ENCODE measurements at places on chromosomes 13 and 19.

GRCh38 chr19:35742121-35742724 lies at the start of gene IGFLR1:
Gene IGFLR1, minus strand, starts transcription at chr19:35742452. Its CDS starts 1,272 bp downstream, at chr19:35741180.
- DNase-seq: no peak

GRCh38 chr19:5801796-5802619 lies 2.9 kb upstream of the NRTN start:
- no peak for DNase-seq

- DNase-seq: peak; percentile 67
Observed at GRCh38 chr13:78137404-78138142, 218.9 kb upstream of the EDNRB start.

- no peak for DNase-seq
Observed at GRCh38 chr19:3368848-3369336, 2.5 kb downstream of the NFIC start.

DNA sequence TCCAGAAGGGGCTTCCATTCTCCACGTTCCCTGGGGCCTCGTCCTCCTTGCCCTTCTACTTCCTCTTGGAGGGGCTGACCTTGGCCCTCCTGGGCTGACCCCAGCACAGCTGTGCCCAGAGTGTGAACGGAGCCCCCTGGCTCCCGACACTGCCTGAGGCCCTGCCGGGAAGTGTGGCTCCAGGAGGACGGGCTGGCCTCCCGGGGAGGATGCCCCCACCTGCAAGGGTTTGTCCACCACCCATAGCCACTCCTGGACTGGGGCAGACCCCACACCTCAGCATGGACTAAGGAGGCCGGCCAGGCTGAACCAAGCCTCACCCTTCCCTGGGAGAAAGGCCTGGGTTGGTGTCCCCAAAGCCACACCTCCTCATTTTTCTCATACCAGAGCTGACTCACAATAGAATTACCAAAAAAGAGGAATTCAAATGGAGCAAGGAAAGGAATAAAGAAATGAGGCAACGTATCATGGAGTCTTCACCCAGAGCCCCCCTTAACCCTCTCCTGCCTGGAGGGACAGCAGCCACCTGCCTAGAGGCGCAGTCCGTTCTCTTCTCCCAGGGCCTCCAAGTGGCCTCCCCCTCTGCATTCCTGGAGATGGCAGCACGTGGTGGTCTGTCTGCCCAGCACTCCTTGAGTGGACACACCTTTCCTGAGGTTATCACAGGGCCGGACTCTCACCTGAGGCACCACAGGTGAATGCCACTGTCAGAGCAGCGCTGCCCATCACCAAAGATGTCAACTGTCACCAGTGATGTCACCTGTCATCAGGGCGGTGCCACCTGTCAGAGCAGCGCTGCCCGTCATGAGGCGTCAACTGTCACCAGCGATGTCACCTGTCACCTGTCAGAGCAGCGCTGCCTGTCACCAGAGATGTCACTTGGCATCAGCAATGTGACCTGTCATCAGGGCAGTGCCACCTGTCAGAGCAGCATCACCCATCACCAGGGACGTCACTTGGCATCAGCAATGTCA lies 3.1 kb upstream of the C13orf46 start:
- no peak for DNase-seq

DNA sequence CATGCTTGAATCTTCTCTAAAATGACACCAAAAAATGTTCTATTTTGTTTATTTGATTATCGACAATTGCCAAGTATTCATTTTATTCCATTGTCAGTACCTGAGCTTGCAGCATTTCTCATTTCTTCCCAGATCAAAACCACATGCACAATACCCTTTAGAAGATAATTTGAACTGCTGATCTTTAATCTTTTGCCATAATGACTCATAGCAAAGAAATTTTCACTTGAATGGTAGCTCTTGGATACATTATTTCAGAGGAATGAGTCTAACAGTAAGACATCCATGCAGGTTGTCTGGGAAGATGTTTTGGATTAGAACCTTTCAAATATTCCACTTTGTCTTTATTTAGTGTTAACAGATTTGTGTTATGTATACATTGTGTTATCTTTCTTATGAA lies 42.0 kb upstream of the RXFP2 start:
- no peak for DNase-seq

DNA sequence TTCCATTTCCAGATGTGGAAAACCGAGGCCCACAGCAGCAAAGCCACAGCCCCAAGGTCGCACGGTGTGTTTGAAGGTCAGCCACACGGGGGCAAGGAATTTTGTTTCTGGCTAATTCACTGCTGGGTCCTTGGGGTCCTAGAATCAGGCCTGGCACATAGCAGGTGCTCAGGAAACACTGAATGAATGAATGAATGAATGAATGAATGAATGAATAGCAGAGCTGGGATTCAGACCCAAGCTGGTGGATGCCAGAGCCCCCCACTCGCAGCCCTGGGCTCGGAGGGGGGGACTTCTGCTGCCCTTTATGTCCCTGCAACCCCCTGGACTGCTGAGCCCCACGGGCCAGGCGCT lies 37.0 kb downstream of the ZNRF4 start:
- no peak for DNase-seq

DNA sequence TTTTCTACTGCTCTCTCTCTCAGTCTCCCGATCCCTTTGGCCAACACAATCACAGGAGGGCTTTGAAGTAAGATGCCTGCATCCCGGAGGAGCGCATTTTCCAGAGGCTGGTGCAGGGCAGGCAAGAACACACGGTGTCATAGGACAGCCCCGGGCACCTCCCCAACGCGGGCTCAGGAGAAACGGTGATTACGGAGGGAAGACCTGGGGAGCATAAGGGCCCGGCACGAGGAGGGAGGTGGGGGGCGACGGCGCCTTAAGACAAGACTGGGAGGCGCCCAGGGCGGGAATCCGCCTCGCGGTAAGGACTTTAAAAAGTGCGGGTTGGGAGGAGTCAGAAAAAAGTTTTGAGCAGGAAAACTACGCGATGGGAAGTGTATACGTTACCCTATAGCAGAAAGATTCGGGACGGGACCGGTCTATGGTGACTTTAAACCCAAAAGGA lies 18.7 kb upstream of the ZNF888 start:
- DNase-seq: peak; percentile 49

- DNase-seq: no peak
Observed at GRCh38 chr13:46232281-46232680, 20.6 kb downstream of the LRRC63 start.

- DNase-seq: peak; percentile 98
Observed at GRCh38 chr19:41904118-41904870, 21.3 kb downstream of the ARHGEF1 start.

- no peak for DNase-seq
Observed at GRCh38 chr13:51932231-51932630, 70.5 kb downstream of the CCDC70 start.

GRCh38 chr13:106470576-106470975 lies 64.9 kb downstream of the EFNB2 start:
- no peak for DNase-seq

Measured in DMS53 (cell line).